Esophagus muscularis mucosa (tissue), 4 donors: ENCODE measurements at places on chromosomes 7 and 10.

DNA sequence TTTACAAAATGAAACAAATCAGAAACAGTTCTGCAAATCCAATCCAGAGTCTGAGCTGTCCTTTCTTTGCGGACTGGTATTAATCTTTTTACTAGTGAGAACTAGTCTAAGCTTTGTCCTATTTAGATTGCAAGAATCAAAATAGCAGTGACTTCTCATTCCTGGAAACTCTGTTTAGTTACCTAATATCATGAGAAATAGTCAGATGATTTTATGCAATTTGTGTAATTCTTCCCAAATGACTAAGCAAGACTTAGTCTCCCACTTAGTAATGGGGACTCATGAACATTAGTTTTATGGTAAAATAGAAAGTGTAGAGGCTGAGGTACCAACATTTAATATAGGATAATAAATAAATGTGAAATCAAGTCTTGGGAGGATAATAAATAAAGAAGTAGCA lies 341.3 kb downstream of the DNAJB9 start:
- DNase-seq, result no peak

DNA sequence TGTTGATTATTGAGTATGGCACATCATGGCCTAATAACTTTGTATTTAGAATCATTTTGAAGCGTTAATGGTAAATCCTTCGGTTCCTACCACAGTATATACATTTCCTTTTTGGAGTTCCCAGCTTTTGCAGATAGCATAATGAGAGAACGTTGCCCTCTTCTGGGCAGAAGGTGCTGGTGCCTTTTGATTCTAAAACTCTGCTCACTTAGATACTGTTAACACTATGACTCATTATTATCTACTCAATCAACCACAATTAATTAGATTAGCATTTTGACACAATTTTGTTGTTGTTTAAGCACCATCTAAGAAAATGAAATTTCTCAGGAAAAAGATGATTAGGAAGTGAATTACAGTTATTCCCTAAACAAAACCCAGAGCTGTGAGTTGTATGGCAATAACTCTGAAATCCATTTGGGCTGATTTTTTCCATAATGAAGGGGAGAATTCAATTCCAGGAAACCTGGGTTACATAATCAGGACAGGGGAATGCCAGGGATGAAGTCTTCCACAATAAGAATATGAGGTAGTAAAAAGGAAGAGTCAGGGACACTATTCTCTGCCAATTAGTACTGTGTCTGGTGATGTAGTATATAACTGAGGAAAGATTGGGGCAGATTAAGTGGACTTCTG lies 11.5 kb upstream of the DLD start:
- no peak for DNase-seq

- peak; percentile 83 for DNase-seq
These were observed 185.7 kb upstream of the FZD8 start for GRCh38 chr10:35827783-35828182.

GRCh38 chr7:158952776-158953175 lies 96.4 kb downstream of the DYNC2I1 start:
- DNase-seq, result no peak

DNA sequence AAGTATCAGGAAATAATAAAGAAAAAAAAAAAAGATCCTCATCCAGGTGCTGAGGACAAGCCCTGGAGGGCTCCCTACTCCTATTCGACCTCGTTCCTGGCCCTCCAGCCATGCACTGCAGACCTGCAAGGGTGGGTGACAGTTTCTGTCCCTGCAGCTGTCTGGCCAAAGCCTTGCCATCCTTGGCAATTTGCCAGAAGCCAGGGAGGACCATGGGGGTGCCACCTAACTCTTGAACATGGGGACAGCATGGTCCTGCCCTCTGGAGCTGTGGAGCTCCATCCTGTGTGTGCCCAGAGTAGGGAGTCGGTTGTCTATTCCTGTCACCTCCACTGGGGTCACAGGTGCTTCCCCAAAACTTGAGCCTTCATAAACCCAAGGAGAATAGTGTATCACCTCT lies 27.8 kb downstream of the DMBT1 start:
- no peak for DNase-seq

- peak; percentile 53 for DNase-seq
These were observed 18.4 kb upstream of the KLF6 start for GRCh38 chr10:3803295-3803926.

DNA sequence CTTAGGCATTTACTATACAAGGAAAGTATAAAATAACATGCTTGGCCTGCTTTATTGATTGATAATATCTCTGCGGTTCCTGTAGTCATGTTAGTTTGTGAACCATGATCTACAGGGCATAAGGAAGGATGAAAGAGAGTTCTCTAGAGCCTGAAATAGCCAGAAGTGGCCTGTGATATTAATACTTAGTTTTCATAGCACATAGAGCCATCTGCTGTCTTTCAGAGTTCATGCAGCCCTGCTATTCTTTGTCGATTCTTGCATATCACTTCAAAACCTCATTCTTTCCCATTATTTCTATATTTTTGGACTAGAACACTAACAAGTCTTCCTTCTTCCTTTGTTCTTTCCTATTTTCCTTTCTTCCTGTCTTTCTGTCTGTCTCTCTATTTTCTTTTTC lies 26.4 kb upstream of the PRKG1 start:
- no peak for DNase-seq

- peak; percentile 68 for DNase-seq
These were observed 47.7 kb upstream of the TRIL start for GRCh38 chr7:29005829-29006228.

GRCh38 chr7:110856704-110857103 lies 234.2 kb upstream of the LRRN3 start:
- DNase-seq, result no peak

DNA sequence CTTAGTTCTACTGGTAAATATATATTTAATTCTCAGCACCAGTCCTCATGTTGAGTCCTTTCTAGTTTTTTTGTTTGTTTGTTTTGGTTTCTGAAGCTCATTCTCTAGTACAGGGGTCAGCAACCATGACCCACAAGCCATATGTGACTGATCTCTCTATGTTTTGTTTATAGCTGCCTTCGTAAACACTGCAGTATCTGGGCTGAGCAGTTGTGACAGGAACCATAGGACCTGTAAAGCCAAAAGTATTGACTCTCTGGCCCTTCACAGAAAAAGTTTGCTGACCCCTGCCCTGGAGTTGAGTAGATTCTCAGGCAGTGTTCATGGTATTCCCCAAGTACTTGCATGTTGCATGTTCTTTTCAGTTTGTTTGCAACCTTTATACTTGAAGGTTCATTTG lies 20.8 kb downstream of the NET1 start:
- no peak for DNase-seq

- DNase-seq, result no peak
These were observed 300.4 kb upstream of the NFE2L3 start for GRCh38 chr7:25851332-25852210.

GRCh38 chr7:1459920-1460820 lies 900 bp upstream of the MICALL2 start:
- DNase-seq, result no peak

- DNase-seq, result no peak
These were observed 2.1 kb upstream of the IDE start for GRCh38 chr10:92575961-92576360.

GRCh38 chr10:88437411-88437810 lies 145.7 kb downstream of the RNLS start:
- no peak for DNase-seq

DNA sequence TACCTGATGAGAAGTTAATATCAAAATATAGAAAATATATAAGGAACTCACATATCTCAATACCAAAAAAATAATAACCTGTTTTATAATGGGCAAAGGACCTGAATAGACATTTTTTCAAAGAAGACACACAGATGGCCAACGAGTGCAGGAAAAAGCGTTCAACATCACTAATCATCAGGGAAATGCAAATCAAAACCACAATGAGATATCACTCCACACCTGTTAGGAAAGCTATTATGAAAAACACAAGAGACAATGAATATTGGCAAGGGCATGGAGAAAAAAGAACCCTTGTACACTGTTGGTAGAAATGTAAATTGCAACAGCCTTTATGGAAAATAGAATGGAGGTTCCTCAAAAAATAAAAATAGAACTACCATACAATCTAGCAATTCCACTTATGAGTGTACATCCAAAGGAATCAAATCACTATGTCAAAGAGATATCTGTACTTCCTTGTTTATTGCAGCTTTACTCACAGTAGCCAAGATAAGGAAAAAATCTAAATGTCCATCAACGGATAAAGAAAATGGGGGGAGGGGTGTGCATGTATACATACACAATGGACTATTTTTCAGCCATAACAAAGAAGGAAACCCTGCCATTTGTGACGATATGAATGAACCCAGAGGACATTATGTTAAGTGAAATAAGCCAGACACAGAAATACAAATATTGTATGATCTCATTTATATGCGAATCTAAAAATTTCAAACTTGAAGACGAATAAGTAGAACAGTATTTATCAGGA lies 3.6 kb upstream of the ALOX5 start:
- DNase-seq, result no peak

- DNase-seq, result no peak
These were observed 82.9 kb downstream of the SEMA3D start for GRCh38 chr7:85103962-85104361.

DNA sequence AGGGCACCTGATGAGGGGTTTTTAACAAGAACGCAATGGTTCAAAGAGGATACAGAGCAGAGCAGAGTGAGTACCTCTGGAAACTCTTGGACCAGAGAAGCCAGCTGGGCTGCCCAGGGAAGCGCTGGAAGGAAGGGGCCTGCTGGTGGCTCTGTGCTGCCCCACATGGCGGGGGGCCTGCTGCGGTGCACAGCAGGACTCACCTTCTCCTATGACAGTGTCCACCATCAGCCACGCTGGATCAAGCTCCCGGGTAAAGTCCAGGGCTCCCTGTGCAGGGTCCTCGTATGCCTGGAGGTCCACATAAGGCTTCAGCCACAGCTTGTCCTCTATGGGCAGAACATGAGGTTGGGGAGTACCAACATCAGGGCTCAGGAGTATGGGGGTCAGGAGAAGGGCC lies 12.5 kb downstream of the EPHA1 start:
- DNase-seq, result no peak

- no peak for DNase-seq
These were observed 429.9 kb upstream of the SEMA3A start for GRCh38 chr7:84624527-84624926.
